Fibroblast of the aortic adventitia (primary cell): ENCODE measurements at places on chromosomes 1 and 21. TPM values are rescaled to one million over a fixed set of nuclear protein-coding genes. Genes with fewer than 3 reads are reported as not detected.

MYBPH gene
- total RNA-seq, result 0.08 TPM in 1 of 2 replicates, not detected in the other

CCDC27 gene
- total RNA-seq, result not detected in 2 replicates

ORC1 gene
- 0.49 and 12.6 TPM in 2 replicates for total RNA-seq

FCAMR gene
- total RNA-seq, result not detected in 2 replicates
